Dermis blood vessel endothelial cell (primary cell): ENCODE measurements at places on chromosomes 4 and X. TPM values are rescaled to one million over a fixed set of nuclear protein-coding genes. Genes with fewer than 3 reads are reported as not detected.

The KCND1 gene
- total RNA-seq = 0.34 and 0.79 TPM in 2 replicates

The SORBS2 gene
- 104 and 200 TPM in 2 replicates for total RNA-seq

The PGAM4 gene
- 0.28 TPM in 1 of 2 replicates, not detected in the other for total RNA-seq

The VCX3B gene
- total RNA-seq = not detected in 2 replicates

The FAM149A gene
- total RNA-seq = 0.09 TPM in 1 of 2 replicates, not detected in the other

The RNF212 gene
- 0.85 and 1.1 TPM in 2 replicates for total RNA-seq

The GRPEL1 gene
- total RNA-seq = 32.3 and 52.4 TPM in 2 replicates

The ARAP2 gene
- 0.23 and 1.9 TPM in 2 replicates for total RNA-seq

The GYPA gene
- not detected in 2 replicates for total RNA-seq
